ENCODE measurements at places on chromosomes 16 and 17.

- no peak for DNase-seq
Observed at GRCh38 chr16:62760398-62760797, 724.2 kb upstream of the CDH8 start.

DNA sequence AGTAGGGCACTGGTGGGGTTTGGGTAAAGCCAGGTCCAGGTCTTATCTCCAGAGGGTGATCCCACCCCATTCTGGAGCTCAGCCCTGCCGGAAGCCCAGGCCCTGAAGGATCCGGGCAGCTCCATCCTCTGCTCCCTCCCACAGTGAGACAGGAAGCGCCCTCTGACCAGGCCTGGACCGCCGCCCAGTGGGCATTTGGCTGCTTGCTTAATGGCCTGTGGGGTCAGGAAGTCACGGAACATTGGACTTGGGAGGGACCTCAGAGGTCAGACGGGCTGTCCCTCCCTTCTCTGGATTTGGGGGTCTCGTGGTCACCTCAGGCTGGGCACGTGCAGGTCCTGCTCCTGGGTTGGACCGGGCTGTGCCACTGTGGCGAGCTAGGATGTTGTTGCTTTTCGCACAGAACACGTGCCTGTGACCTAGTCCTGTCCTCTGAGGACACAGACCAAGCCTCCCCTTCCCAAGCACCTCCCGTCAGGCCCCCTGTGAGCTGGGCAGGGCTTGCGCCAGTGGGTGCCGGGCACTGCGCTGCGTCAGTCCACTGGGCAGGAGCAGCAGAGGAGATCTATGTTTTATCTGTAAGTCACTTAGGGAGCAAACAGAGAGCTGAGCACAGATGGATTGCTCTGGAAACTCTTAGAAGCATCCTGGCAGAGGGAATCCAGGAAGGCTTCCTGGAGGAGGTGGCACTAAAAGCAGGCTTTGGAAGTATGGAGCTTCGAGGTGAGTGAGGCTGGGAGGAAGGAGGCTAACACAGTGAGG, 49.4 kb upstream of the GSE1 start:
- peak; percentile 24 for DNase-seq

- no peak for DNase-seq
Observed at GRCh38 chr16:28067604-28068379, 4.3 kb upstream of the GSG1L start.

DNA sequence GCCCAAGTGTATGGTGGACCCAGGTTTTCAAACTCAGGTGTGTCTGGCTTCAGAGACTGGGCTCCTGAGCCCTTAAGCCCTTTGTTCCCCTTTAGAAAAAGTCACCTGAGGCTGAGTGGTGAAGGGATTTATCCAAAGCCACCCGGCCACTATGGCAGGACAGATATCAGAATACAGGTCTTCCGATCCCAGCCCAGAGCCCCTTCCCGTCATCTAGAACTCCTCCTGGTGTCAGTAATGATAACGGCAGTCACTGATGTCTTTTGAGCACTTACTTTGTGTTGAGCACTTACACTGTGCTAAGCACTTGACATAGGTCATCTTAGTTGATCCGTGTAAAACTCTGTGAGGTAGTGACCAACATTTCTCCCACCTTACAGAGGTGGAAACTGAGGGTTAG, 16.6 kb downstream of the NOD2 start:
- DNase-seq = no peak

DNA sequence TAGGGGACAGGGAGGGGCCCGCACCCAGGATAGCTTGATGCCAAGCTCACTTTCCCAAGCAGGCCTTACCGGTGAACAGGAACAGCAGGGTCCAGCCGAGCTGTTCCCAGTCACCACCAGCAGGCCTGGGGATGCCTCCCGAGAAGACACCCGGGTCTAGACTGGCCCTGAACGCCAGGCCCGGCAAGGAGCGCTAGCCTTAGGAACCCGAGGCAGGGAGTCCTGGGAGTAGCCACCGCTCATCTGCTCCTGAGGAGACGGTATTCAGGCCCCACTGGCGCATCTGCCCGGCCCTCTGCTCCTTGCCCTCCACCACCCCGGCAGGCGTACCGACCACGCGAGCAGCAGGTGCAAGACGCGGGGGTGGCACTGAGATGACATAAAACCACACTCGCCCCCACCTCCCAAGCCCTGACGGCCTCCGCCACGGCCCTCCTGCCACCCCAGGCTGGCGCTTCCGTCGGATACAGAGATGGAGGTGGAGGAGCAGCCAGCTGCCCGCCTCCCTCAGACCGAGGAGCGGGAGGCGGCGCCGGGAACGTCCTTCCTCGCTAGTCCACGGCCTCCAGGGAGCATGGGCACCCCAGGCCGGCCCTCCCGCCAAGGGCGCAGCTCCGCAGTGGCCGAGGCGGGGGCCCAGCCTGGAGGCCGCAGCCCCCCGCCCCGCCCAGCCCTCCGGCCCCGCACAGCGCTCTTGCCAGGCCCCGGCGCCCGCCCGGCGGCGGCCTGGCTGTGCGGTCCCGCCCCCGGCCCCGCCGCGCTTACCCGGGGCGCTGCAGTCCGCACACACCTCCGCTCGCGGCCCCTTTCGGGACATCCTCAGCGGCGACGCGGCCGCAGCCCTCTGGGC, 661 bp downstream of the GIT1 start:
- DNase-seq = no peak

Measured in NCI-H460 (cell line).